Activated naive CD8-positive, alpha-beta T cell treated with anti-CD3 and anti-CD28 coated beads, Interleukin-2, amount 50 U/mL, for 16 hours (primary cell): ENCODE measurements at places on chromosomes 1 and 21.

DNA sequence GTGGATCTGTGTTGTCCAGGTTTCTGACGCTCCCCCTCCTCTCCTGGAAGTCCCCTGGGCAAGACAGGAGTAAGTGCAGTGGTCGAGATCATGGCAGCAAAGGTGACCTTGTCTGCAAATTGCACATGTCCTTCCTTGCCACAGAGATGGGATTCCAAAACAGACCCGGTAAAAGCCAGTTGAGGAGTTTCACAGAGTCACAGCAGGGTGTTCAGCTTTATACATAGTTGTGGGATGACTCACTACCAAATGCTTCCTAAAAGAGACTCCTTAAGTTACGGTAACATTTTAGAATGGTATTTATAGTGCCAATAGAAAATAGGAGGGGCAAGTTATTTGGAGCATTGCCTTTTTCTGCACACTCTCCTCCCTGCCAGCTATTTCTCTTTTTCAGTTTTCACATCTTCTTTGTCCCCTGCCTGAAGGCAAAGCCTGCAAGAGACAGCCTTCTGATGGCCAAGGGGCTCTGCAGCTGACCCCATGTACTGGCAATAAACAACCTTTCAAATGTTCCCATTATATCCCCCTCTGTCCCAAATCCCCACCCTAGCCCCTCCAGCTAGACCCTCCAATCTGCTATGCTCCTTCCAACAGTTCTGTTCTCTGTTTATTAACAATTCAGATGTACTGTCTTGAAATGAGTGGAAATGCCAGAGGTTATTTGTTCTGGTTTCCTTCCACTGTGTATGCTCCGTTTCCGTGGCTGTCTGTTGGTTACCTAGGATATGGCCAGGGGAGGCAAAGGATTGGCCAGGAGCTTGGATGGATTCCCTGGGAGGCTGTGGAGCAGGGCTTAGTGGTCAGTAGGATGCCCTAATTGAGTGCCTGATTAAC lies 115.0 kb downstream of the TGFB2 start:
- DNase-seq: no peak

DNA sequence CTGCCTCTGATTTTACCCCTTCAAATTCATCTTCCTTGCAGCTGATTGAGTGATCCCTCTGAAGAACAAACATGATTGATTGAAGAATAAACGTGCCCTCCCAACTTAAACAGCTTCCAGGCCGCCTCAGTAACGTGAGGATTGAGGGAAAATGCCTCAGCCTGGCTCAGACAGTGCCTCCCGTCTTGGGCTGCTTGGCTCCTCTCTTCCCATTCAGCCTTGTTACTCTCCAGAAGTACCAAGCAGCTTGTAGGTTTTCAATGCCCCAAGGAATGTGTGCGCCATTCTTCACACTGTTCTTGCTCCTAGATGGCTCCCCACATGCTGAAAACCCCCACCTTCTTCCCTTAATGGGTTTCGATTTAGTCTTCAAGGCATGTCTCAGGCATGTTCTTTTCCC lies 51.8 kb downstream of the ST6GALNAC5 start:
- DNase-seq: no peak

GRCh38 chr1:32969566-32969965 lies 5.0 kb upstream of the RNF19B start:
- DNase-seq: no peak

DNA sequence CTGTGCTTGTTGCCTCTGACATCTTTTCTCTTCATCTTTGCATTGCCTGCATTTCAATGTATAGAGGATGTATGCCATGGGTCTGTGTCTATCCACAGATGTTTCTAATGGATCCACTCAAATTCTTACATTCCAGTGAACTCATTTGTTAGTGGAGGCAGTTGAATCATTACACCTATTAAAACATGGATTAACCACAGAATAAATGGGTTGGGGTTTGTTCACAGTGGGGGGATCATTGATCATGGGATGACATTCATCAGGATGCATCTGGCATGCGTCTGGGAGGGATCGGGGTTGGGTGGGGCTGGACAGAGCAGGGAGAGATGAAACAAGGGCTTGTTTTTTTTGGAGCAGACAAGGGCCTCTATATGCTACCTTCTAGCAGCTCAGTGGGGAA lies 182.5 kb downstream of the RHOU start:
- no peak for DNase-seq

DNA sequence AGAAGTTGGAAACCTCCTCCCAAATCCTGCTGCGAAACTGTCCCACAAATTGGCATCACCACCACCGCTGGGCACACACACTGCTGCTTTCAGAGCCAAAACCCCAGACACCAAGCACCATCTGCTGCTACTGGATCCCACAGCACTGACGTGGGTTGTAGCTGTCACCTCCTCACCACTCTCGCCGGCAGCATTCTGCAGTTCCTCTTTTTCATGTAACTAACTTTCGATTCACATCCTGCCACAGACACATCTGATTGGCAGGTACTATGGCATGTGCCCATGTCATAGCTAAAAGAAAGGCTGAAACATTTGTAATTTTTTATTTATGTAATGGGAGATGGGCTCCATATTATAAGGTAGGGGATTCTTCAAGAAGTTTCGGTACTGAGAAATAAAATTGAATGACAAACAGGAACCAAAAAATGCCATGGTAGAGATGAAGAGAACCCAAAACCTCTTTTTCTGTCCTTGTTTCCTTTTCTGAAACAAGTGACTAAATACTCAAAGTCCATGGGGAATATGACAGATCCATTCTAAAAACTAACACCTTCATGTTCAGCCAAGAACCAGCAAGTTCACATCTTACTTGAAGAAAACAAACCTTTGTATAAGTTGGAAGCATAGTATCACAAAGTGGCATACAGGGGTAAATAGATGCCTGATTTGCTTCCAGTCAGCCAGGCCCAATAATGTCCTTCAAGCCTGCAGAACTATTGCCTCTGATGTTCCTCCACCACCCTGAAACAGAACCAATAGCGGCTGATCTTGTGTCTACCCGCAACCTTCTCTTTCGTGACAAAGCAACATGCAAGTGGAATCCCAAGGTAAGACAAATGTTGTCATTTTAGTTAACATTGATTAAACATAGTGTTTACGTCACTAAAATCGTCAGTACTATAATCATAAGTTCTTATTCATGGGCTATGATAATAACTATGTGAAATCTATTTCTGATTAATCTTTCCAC lies 26.6 kb upstream of the RGS13 start:
- peak; percentile 1 for DNase-seq

DNA sequence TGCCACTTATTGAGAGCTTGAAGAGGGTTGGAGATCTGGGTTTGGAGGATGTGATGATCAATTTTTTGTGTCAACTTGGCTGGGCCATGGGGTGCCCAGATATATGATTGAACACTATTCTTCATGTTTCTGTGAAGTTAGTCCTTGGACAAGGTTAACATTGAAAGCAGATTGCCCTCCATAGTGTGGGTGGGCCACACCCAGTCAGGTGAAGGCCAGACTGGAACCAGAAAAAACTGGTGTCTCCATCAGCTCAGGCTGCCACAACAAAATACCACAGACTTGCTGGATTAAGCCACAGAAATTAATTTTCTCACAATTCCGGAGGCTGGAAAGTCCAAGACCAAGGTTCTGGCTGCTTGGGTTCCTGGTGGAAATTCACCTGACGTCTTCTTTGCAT lies 7.5 kb downstream of the CLDN14 start:
- DNase-seq: no peak

- no peak for DNase-seq
Measured at GRCh38 chr1:81551946-81552345, 248.8 kb upstream of the ADGRL2 start.

DNA sequence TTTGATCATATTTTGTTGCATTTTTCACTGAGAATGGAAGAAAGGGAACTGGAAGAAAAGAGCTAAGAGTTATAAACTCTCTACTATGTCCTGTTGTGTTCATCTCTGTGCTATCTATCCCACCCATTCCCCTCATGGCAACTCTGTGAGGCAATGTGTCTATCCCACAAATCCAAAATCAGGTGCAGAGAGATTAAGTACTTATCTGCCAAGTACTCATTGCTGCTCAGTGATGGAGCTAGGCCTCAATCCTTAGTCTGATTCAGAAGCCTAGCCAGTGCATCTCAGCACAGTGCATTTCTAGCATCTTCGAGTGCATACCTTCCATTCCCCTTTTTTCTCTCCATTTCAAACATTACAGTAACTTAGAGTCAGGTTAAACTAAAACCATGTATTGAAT lies 270.6 kb downstream of the TPR start:
- DNase-seq: no peak

DNA sequence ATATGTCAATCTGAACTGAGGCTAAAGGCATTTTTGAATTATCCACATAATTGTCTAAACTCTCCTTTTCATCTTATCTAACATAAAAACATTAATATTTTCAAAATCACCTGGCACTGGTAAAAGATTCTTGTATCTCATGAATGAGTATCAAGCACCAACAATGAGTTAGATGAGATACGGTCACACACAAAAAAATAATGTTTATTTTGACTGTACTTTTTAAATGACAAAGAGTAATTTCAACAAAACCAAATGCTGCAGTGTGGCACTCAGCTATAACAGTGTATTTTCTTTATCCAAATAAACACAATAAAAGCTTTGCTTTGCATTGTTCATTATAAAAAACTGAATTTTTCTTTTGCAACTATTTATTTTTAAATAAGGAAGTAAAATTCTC lies 59.5 kb downstream of the EIF4G3 start:
- no peak for DNase-seq

DNA sequence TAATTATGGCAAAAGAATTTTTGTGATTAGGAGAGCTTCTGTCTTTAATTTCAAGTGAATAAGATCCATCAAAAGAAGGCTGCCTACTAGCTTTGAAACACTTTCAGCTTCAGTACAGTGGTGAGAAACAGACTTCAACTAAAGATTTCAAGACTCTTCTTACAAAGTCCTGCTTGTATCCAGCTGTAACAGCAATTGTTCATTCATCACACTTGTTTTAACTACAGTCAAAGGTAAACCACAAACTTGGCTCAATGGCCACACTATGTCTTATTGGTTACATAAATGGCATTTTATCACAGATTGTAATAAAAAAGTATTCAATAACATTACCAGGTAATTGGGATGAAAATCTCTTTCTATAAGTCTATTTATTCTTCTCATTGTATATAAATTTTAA lies 59.2 kb downstream of the WARS2 start:
- DNase-seq: no peak

DNA sequence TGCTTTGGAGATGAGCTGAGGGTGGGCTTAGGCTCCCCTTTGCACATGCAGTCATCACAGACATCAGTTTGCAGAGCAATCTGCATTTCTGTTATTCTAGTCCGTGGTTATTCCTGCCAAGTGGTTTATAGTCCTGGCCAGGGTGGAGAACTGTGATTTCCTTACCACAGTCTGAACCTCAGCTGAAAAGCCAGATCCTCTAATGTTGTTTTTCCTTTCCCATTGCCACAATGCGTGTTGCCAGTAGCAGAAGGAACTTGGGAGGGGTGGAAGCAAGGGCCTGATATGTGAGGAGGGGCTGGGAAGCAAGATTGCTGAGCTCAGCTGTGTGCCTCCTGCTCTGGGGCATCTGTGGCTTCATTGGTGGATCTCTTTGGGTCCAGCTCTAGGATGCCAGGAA lies 18.0 kb upstream of the ST3GAL3 start:
- DNase-seq: no peak

- no peak for DNase-seq
Measured at GRCh38 chr1:96538111-96538641, 183.4 kb upstream of the PTBP2 start.

GRCh38 chr1:224493269-224493668 lies 58.7 kb upstream of the WDR26 start:
- no peak for DNase-seq
